Uterus (tissue), 4 donors: ENCODE measurements at places on chromosomes 12 and 14. TPM values are rescaled to one million over a fixed set of nuclear protein-coding genes. Genes with fewer than 3 reads are reported as not detected.

CLEC1A gene
- total RNA-seq, result 22.4 TPM

SNAPC1 gene
- total RNA-seq, result 16.4 TPM

RFLNA gene
- total RNA-seq, result 3.9 TPM

CLEC4D gene
- total RNA-seq, result not detected

LRRC43 gene
- total RNA-seq, result 2.4 TPM

KERA gene
- total RNA-seq, result 1.3 TPM
